HCT116 (cell line): ENCODE measurements at places on chromosomes 7 and 10.

DNA sequence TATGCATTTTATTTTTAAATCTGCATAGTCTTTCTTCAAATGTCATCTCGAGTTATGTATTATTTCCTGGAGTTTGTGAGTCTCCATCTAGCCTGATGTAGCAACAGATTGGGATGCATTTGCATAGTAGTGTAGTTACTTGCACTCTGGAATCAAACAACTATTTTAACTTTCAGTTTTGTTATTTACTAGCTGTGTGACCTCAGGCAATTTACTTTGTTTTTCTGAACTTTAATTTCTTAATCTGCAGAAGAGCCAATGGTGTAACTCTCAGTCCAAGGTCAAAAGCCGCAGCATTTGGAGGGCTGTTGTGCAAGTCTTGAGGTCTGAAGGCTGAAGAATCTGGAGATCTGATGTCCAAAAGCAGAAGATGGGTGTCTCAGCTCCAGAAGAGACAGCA is 175.8 kb upstream of the SORCS1 start:
- no peak for DNase-seq

DNA sequence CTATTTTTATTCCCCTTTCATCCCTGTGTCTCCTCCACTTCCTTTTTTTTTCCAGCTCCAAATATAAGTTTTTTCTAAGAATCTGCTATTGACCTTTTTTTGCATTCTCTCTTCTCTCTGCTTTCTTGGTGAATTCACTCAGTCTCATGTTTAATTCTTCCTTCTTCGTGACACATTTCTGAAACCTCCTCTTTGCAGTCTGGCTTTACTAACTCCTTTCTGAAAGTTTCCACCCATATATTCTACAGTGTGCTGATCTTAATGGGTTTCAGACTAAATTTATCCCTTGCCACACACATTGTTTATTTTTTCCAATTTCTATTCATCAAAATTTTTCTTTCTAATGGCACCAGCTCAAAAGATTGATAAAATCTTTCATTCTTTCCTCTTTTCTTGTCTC is 47.8 kb upstream of the CALD1 start:
- DNase-seq: no peak

DNA sequence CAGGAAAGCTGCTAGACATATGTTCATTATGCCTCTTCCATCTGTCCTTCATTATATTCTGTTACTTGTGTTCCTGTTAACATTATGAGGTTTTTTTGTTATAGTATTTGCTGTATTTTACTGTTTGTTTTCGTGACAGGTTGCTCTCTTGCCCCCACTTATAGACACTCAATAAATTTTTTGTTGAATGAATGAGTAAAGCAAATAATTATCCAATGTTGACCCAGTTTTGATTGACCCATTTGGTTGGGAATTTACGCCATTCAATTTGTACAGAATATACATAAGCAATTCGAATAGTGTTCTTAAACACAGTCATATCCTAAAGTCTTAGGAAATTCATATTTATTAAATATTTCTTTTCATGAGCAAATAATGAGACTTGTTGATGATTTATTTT is 11.8 kb downstream of the CCSER2 start:
- DNase-seq: no peak

GRCh38 chr10:124728830-124729661 is 15.1 kb downstream of the FAM53B start:
- no peak for DNase-seq

DNA sequence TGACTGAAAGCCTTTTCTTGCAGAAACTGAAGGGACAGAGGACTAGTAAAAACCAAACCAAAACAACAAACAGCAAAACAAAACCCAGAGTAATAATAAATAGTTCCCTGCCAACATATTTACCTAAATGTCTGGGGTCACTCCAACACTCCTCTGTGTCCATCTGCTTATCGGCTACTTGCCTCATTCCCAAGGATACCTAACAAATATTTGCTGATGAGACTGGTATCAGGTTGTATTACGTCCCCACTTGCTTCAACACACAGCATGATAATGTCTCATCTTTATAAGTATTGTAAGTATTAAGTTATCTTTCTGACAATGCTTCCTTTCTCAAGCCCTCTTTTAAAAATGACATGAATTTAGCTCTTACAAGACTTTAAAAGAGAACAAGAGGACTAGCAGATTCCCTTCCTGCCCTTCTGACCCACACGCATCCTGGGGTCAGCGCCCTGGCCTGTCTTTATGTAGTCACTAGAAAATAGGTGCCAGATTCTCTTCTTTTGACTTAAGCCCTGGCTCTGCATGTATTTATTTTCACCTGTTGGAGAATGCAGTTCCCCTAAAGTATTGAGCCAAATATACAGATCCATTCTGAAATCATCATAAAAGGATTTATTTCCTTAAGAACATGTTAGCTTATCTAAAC is 110.2 kb downstream of the SEM1 start:
- no peak for DNase-seq

- no peak for DNase-seq
Measured at GRCh38 chr7:143396625-143397556, 11.8 kb downstream of the EPHA1 start.

- DNase-seq: no peak
Measured at GRCh38 chr7:8284606-8285005, 22.6 kb upstream of the ICA1 start.

DNA sequence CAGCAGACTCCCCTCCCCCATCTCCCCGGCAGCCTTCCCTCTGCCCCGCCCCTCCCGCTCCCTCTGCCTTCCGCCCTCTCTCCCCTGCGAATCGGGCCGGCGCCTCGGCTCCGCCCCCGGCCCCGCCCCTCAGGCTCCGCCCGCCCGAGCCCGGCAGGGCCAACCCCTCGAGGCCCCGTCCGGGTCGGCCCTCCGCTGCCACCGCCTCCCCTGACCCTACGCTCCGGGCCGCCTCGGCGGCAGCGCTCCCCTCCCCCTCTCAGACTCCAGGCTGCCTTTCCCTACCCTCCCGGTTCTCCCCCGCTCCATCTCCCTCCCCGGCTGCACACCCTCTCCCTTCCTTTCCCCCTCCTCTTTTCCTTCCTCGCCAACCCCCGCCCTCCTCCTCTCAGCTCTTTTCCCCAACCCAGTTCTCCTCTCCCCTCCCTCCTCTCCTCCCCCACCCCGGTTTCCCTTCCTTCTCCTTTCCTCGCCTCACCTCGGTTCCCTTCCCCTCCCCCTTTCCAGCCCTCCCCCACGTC is 1.6 kb downstream of the ZNF467 start:
- DNase-seq: peak; percentile 64

DNA sequence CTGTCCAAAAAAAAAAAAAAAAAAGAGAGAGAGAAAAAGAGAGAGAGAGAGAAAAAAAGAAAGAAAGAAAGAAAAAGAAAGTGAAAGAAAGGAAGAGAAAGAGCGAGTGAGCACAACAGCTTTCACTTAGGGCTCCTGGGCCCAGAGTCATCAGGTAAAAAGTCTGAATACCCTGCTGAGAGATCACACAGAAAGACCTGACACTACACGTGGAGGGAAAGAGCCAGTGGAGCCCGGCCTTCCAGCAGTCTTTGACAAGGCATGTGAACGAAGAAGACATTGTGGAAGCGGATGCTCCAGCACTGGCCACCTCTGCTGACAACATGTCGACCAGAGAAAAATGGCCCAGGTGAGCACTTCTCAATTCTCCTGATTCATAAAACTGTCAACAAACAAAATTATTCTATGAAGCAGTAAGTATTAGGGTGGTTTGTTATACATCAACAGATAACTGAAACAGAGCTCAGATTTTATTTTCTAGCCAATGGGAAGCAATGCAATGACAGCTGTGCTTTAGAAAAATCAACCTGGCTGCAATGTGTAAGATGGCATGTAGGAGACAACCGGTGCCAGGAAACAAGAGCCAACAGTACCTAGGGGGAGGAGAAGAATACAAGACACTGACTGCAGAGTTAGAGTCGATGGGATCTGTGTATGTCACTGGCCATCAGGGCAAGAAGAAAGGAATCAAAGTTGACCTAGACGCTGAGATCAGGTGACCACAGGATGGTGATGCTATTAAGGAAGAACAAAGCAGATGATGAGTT is 4.4 kb downstream of the RNF216 start:
- no peak for DNase-seq

DNA sequence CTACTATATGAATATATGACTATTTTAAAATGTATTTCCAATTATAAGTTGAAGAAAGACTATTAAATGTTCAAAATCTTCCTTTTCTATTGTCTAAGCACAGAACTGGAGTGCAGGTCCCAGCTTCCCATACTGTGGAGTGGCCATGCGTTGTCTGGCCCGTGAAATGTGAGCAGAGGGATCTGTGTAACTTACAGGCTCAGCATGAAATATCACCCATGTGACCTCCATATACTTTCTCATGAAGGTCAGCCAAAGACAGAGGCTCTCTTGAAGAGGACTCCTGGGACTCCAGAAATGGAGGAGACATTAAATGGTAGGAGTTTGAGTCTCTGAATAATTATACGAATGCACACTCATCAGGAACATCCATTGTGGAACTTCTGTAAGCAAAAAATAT is 92.4 kb upstream of the CAV2 start:
- no peak for DNase-seq
